ENCODE measurements at places on chromosomes 2 and 18.

GRCh38 chr2:32559136-32559535, 68.7 kb upstream of the TTC27 start:
- no peak overlapping the region for H3K4me3 ChIP-seq
- peak overlapping the region; percentile 43 for H3K27ac ChIP-seq
- no peaks in the 10 kb centered on the region for H3K36me3 ChIP-seq
- peaks cover 2% of the 10 kb centered on the region for H3K27me3 ChIP-seq
- no peak for DNase-seq

- H3K27me3 ChIP-seq, result peaks cover 2% of the 10 kb centered on the region
- H3K27ac ChIP-seq, result no peak overlapping the region
- no peaks in the 10 kb centered on the region for H3K4me1 ChIP-seq
Measured at GRCh38 chr2:80002568-80003157, 301.9 kb downstream of the LRRTM1 start.

DNA sequence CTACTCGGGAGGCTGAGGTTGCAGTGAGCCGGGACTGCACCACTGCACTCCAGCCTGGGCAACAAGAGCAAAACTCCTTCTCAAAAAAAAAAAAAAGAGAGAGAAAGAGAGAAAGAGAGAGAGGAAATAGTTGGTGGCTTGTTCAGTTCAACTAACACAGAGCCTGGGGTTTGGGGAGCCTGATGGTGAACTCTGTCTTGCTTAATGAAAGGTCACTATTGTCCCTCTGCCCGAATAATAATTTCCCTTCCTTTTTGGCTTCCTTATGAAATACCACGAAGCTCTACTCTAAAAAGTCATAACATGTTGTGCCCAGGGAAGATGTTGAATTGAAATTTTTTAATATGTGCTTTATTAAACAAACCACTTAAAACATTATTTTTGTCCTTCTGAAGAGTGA, 17.3 kb downstream of the BCL2 start:
- no peak for DNase-seq
- H3K27ac ChIP-seq, result no peak overlapping the region
- H3K27me3 ChIP-seq, result peaks cover 2% of the 10 kb centered on the region
- peaks cover 25% of the 10 kb centered on the region for H3K4me1 ChIP-seq
- no peaks in the 10 kb centered on the region for H3K36me3 ChIP-seq
- H3K4me3 ChIP-seq, result no peak overlapping the region

DNA sequence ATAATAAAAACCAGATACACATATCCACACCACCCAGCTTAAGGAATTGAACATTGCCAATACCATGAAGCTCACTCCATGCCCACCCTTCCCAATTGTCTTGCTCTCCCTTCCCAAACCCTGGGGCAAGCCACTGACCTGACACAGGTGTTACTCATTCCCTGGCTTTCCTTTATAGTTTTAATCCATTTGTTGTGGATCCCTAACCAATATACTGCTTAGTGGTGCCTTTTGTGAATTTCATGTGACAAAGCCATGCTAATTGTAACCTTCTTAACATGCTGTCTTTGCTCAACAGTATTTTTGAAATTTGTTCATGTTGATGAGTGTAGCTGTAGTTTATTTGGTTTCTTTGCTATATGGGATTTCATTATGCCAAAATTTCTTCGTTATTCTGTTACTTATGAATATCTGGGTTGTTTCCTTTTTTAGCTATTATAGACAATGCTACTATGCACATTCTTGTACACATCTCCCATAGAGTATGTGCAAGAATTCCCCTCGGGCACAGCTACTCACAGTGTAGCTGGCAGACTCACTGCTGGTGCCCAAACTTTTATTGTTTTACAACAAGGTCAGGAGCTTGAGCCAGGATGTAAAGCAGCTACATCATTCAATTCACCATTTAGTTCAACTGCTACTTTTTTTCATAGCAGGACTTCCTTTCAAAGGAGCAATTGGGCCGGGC, 90.8 kb upstream of the ATL2 start:
- H3K36me3 ChIP-seq, result no peaks in the 10 kb centered on the region
- no peak overlapping the region for H3K27ac ChIP-seq
- peaks cover 3% of the 10 kb centered on the region for H3K27me3 ChIP-seq
- H3K4me3 ChIP-seq, result no peak overlapping the region
- no peaks in the 10 kb centered on the region for H3K4me1 ChIP-seq

DNA sequence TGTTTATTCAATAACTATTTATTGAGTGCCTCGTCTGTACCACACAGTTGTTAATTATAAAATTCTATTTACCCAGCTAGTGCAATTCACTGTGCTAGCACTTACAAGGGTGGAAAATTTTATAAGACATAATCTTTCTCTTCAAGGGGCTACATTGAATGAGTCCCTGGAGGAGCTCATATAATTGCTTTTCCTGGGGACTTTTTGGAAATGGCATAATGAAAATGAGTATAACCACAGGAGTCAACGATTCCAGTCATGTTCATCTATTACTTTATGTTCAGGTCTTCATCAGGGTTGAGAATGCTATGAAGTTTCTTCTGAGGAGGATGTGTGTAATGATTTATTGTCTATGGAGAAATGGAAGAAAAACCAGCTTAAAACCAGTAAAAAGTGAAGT, 52.9 kb upstream of the TMEM200C start:
- H3K4me3 ChIP-seq, result no peak overlapping the region
- H3K27me3 ChIP-seq, result peaks cover 2% of the 10 kb centered on the region
- H3K4me1 ChIP-seq, result peaks cover 15% of the 10 kb centered on the region
- H3K27ac ChIP-seq, result no peak overlapping the region
- no peaks in the 10 kb centered on the region for H3K36me3 ChIP-seq

DNA sequence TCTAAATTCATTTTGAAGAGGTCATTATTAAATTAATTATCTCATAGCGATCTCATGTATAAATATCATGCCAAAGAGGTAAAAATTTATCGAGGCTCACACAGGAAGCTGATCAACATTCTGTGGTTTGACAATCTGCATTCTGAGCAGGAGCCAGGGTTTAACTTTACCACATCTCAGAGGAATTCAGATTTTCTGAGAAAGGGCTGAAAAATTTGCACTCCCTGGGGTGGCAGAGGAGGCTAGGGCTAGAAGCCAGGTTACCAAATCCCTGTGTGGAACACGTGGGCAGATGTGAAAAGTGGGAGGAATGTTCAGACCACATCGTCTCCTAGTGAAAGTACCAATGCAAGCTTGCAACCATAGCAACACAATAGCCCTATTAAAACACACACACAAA, 63.5 kb upstream of the CTLA4 start:
- no peak overlapping the region for H3K27ac ChIP-seq
- no peaks in the 10 kb centered on the region for H3K27me3 ChIP-seq
- H3K36me3 ChIP-seq, result peaks cover 16% of the 10 kb centered on the region
- no peak overlapping the region for H3K4me3 ChIP-seq

GRCh38 chr2:239926587-239927232, 98.4 kb downstream of the NDUFA10 start:
- peaks cover 2% of the 10 kb centered on the region for H3K4me1 ChIP-seq
- DNase-seq, result no peak
- H3K36me3 ChIP-seq, result no peaks in the 10 kb centered on the region
- peaks cover 15% of the 10 kb centered on the region for H3K27me3 ChIP-seq

DNA sequence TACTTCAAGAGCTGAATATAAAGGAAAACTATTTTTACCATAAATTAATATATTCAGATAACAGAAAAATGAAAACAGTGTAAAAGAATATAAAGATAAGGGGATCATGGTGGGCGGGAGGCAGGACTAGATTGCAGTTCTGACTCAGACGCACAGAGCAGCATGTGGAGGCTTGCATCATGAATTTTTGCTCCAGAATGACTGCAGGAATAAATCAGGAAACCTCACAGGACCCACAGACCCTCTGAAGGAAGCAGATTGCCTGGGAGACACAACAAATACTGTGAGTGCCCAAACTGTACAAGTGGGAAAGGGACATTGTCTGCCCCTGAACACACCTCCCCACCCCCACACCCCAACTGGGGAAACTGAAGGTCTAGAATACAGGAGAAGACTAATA, 19.2 kb upstream of the SIGLEC15 start:
- peaks cover 15% of the 10 kb centered on the region for H3K36me3 ChIP-seq
- peak overlapping the region; percentile 78 for H3K27ac ChIP-seq
- H3K4me3 ChIP-seq, result peak overlapping the region; percentile 18
- peaks cover 5% of the 10 kb centered on the region for H3K4me1 ChIP-seq
- no peak for DNase-seq
- H3K27me3 ChIP-seq, result no peaks in the 10 kb centered on the region

- H3K36me3 ChIP-seq, result peaks cover 14% of the 10 kb centered on the region
- H3K4me1 ChIP-seq, result no peaks in the 10 kb centered on the region
- DNase-seq, result no peak
- H3K4me3 ChIP-seq, result no peak overlapping the region
- no peak overlapping the region for H3K27ac ChIP-seq
Measured at GRCh38 chr2:183390109-183390508, 265.9 kb downstream of the NUP35 start.

- H3K4me1 ChIP-seq, result no peaks in the 10 kb centered on the region
- no peak for DNase-seq
- H3K4me3 ChIP-seq, result no peak overlapping the region
- peaks cover 9% of the 10 kb centered on the region for H3K27me3 ChIP-seq
- H3K27ac ChIP-seq, result no peak overlapping the region
Measured at GRCh38 chr2:239774142-239774462, 251.0 kb downstream of the NDUFA10 start.

DNA sequence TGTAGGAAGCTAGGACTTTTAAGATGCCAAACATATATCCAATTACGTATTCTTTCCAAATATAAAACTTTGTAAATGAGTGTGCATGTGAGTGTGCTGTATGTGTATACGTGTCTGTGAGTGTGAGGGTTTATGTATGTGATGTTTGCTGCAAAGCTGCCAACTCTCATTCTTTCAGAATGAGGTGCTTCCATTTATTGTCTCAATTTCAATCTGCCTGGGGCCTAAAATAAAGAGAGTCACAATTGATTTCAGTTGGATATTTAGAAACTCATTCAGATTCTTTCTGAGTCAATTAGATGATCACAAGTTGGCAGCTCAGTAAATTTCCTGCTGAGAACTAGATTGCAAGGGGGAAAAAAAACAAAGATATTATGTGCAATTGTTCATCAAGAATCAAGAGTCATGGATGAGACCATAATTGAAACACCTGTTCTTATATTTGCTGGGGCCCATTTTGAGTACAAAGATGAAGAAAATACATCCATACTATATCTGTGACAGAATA, 621.2 kb upstream of the ACVR2A start:
- H3K27ac ChIP-seq, result no peak overlapping the region
- peaks cover 5% of the 10 kb centered on the region for H3K36me3 ChIP-seq
- H3K27me3 ChIP-seq, result no peaks in the 10 kb centered on the region
- peaks cover 1% of the 10 kb centered on the region for H3K4me1 ChIP-seq
- DNase-seq, result no peak

DNA sequence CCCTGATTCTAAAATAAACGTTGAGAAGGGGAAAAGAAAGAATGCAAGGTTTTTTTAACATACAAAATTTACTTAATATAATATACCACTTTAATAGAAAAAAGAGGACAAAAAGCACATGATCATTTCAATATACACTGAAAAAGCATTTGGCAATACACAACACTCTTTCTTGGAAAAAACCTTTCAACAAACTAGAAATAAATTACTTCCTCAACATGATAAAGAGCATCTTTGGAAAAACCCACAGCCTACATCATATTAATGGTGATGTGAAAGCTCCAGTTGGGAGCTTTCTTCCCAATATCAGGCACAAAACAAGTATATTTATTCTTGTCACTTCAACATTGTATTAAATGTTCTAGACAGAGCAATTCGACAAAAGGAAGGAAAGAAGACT, 3.0 kb upstream of the POLR1B start:
- H3K4me1 ChIP-seq, result no peaks in the 10 kb centered on the region
- H3K4me3 ChIP-seq, result no peak overlapping the region
- DNase-seq, result no peak

- H3K36me3 ChIP-seq, result peaks cover 4% of the 10 kb centered on the region
- H3K4me3 ChIP-seq, result no peak overlapping the region
- DNase-seq, result no peak
- H3K27me3 ChIP-seq, result no peaks in the 10 kb centered on the region
- H3K27ac ChIP-seq, result no peak overlapping the region
Measured at GRCh38 chr2:238700117-238700457, 147.8 kb upstream of the TWIST2 start.

DNA sequence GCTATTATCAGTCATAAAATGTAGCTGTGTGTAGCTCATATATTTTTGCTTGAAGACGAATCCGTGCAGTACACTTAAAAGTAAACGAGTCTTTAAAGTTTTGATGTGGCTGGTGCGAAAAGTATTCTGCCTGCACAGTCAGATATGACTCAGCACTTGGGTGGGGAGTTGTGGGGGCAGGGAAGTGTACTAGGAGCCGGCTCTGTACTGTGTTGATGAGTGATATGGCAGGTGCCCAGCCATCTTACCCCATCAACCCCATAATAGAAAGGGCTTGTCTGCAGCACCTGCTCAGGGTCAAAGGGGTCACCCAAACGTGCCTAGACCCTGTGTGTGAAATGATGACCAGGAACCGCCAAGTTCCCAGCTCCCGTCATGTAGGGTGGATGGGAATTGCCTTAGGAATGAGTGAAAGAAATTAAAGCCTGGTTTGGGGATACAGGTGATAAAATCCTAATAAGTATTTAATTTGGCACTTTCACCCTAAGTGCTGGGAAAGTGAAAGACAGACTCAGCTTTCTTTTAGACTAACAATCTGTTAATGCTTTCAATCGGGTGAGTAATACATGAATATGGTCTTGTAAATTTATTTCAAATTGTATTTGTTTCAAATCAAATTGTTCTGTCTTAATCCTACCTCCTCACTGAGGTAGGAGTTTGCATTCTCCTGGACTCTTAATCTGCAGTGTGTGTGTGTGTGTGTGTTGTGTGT, 48.0 kb downstream of the BCL2L11 start:
- H3K4me3 ChIP-seq, result no peak overlapping the region
- no peaks in the 10 kb centered on the region for H3K36me3 ChIP-seq
- no peak for DNase-seq
- H3K27ac ChIP-seq, result no peak overlapping the region
- H3K4me1 ChIP-seq, result peaks cover 12% of the 10 kb centered on the region

DNA sequence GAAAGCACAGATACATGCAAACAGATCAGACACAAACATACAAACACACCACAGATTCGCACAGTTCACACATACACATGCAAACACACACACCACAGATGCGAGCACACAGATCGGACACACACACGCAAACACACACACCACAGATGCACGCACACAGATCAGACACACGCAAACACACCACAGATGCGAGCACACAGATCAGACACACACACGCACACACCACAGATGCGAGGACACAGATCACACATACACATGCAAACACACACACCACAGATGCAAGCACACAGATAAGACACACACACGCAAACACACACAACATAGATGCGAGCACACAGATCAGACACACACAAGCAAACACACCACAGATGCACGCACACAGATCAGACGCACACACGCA, 149.0 kb downstream of the PXDN start:
- no peaks in the 10 kb centered on the region for H3K36me3 ChIP-seq
- H3K27ac ChIP-seq, result no peak overlapping the region
- H3K4me3 ChIP-seq, result no peak overlapping the region
- DNase-seq, result no peak

All from glutamatergic neuron (in vitro differentiated cells).